ENCODE measurements at places on chromosomes 2 and 18.

GRCh38 chr2:207768866-207769596 lies 675 bp downstream of the FZD5 start:
- no peak for DNase-seq

DNA sequence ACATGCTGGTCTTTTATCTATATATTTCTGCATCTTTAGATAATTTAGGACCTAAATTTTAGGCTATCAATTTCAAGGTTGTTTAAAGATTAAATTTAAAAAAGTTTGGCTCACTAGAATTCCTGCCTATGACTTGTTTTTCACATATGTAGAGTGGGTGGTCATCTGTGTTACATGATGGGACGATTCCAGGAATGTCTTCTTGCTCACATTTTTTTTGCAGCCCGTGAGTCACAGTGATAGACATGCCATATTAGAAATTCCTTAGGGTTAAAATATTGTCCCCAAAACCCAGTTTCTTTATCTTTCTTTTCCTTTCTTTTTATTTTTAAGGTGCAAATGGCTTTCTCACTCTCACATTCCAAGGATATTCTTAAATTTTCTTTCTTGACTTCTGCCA lies 652.0 kb downstream of the PLCL1 start:
- DNase-seq, result no peak

- DNase-seq, result no peak
Observed at GRCh38 chr2:151472966-151473365, 63.3 kb downstream of the RIF1 start.

- DNase-seq, result no peak
Observed at GRCh38 chr2:32235315-32235714, 29.4 kb downstream of the NLRC4 start.

- no peak for DNase-seq
Observed at GRCh38 chr2:170905864-170906263, 23.2 kb upstream of the GORASP2 start.

Measured in left ventricle myocardium superior (tissue), 1 donor.